Cortex of kidney (tissue), 1 donor: ENCODE measurements at places on chromosomes 12 and 14.

GRCh38 chr14:90445011-90445410 is 48.2 kb downstream of the CALM1 start:
- no peak for DNase-seq

GRCh38 chr14:22471545-22472121 is 117.4 kb downstream of the DAD1 start:
- no peak for DNase-seq

- no peak for DNase-seq
These were observed 468.9 kb upstream of the LRFN5 start for GRCh38 chr14:41137741-41138140.

DNA sequence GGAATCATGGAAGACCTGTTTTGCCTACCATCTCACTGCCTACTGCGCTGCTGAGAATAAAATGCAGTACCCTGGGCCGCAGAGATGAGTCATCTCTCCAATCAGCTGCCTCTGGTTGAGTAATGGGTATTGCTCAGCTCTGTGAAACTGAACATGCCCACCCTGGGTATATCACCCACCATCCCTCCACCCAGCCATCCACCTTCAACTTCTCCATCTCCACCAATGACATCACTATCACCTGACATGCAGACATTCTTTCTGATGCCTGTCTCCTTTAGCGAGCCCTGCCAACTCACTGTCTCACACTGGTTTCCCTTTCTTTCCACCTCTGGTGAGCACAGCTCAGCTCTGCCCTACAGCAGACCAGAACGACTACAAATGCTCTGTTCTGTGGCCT is 33.6 kb downstream of the E2F7 start:
- DNase-seq, result no peak

DNA sequence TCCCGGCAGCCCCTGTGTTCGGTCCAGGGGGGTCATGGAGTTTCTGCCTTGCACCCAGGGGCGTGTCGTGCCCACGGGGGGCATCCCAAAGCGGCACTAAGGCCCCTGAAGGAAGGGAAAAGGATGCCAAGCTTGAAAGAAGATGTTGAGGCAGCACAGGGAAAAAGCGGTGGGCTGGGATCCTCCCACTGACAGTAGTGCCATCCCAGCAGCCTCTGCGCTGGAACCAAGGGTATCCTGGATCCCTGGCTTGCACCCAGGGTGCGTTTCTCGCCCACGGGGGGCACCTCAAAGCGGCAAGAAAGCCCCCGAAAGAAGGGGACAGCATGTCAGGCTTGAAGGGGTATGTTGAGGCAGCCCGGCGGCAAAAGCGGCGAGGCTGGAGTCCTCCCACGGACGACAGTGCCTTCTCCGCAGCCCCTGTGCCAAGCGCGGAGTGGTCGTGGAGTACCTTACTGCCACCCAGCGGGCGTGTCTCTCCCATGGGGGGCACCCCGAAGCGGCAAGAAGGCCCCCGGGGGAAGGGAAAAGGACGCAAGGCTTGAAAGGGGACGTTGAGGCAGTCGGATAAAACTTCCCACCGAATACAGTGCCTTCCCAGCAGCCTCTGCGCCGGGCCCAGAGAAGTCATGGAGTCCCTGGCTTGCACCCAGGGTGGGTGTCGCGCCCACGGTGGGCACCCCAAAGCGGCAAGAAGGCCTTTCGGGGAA is 164.4 kb upstream of the ALG10B start:
- no peak for DNase-seq

- no peak for DNase-seq
These were observed 447.5 kb downstream of the PCNX1 start for GRCh38 chr14:71354801-71355200.

DNA sequence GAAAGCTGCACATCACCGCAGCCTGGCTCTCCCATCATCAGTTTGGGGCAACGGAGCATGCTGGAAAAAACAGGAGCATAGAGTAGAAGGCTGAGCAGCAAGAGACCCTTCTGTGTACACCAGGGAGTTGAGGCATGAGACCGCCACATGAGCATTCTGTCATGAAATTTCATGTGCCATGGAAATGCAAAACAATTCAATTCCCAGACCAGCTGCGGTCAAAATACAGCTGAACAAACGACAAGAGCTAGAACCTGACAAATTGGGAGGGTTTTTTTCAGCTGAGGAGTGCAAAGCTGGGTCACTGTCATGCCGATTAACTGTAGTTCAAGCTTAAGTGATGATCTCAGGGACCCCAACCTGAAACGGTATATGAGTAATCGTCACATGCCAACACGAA is 37.1 kb downstream of the TMEM30B start:
- DNase-seq, result no peak

DNA sequence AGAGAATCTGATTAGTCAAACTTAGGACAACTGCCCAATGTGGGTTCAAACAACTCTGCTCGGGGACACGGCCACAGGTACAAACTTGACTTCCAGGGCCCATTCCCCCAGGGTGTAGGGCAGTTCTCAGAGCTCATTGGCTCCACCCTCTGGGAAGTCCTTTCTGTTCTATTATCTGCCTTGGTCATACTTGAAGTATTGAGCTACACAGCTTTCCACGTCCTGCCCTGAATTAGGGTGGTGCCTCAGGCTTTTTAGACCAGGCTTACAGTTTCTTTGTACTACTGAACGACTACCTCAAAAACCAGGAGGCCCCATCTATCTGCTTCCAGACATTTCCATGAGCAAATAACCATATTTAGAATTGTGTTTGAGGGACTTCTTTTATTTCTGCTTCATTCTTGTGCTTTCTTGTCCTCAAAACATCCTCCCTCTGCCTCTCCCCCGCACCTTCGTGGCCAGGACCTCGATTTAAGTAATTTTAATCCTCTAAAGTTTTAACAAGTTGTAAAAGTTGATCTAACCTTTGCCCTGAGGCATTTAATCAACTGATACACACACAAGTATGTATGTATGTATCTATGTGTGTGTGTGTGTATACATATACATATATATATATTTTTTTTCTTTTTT is 281.7 kb upstream of the AMIGO2 start:
- no peak for DNase-seq

- DNase-seq, result no peak
These were observed 209.1 kb downstream of the NUBPL start for GRCh38 chr14:31770271-31770670.

DNA sequence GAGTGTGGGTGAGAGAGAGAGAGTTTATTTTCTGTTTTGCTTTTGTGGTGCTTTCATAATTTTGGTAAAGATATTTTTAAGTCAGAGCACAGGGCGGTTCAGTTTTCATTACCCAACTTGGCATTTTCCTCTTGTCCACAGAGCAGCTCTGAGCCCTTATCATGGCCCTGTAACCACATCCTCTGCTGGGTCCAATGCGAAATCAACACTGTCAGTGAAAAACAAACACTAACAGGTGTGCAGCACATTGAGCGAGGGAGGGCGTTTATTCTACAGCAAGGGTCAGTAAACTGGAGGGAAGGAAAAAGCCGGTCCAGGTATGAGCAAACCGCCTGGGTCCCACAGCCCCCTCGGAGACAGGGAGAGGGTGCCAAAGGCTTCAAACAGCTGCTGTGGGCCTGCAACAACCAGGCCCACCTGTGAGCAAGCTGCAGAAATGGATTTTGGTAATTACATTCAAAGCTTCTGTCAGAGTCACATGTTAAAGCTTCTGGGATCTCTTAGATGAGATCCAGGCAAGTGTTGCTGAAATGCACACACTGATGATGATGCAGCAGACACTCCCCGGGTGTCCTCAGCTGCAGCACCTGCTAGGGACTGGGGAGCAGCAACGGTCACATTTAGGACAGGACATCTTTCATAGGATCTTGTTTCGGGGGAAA is 132.7 kb upstream of the DYRK2 start:
- DNase-seq, result no peak

GRCh38 chr12:597926-598568 is 65.2 kb downstream of the NINJ2 start:
- no peak for DNase-seq

GRCh38 chr14:84442521-84442920 is 1087.4 kb upstream of the FLRT2 start:
- no peak for DNase-seq

DNA sequence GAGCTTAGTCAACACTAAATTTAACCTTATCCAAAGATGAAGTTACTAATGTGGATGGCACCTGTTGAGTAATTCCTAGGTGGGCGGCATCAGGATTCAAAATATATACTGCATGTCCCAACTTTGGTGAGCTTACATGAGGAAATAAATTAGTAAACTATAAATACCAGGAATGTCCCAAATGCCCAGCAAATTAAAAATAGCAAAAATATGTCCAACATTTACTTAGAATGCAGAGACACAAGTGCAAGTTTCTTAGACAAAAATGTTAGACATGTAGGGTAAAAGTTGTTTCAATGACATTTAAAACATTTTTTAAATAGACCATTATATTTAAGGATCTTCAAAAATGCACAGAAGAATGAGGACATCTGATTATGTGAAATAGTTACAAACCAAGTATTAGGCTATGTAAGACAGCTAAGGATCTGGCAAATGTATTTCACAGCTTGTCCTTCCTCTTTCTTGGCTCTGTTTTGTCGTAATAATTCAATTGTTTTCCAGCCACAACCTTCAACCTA is 115.9 kb downstream of the NAV3 start:
- no peak for DNase-seq

GRCh38 chr12:109625131-109625559 is 51.6 kb downstream of the MVK start:
- DNase-seq, result no peak
